Lung microvascular endothelial cell (primary cell): ENCODE measurements at places on chromosomes 4 and X. TPM values are rescaled to one million over a fixed set of nuclear protein-coding genes. Genes with fewer than 3 reads are reported as not detected.

GRCh38 chr4:100696531-100696930 is 178.7 kb upstream of the EMCN start:
- DNase-seq: peak; percentile 4

Gene XK
- total RNA-seq: not detected in 2 replicates

DNA sequence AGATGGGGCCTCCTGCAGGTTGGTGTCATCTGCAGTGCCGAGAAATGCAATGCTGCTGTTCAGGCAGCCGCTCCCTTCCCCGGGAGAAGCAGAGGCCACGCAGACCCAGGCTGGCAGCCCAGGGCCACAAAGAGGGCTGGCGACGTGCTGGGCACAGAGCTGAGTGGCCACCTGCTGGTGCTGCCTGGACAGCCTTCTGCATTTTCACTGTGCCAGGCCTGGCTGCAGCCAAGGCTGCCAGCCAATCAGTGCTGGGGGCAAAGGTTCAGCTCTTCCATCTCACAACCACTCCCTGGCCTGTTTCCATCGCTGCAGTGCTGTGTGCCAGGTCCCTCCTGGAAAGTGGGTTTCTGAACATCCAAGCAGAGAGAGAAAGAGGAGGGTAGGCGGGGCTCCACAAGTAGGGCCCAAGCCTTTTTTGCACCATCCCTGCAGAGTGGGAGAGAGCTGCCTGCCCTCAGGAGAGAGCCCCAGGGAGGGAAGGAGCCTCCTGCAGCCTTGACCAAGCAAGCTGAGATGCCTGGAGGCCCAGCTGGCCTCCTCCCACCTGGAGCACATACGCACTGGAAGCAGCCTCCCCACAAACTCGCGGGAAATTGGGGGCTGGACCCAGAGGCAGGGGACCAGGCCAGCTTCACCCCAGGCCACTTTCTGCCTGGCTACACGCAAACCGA is 20.1 kb downstream of the ADRA2C start:
- peak; percentile 36 for DNase-seq

DNA sequence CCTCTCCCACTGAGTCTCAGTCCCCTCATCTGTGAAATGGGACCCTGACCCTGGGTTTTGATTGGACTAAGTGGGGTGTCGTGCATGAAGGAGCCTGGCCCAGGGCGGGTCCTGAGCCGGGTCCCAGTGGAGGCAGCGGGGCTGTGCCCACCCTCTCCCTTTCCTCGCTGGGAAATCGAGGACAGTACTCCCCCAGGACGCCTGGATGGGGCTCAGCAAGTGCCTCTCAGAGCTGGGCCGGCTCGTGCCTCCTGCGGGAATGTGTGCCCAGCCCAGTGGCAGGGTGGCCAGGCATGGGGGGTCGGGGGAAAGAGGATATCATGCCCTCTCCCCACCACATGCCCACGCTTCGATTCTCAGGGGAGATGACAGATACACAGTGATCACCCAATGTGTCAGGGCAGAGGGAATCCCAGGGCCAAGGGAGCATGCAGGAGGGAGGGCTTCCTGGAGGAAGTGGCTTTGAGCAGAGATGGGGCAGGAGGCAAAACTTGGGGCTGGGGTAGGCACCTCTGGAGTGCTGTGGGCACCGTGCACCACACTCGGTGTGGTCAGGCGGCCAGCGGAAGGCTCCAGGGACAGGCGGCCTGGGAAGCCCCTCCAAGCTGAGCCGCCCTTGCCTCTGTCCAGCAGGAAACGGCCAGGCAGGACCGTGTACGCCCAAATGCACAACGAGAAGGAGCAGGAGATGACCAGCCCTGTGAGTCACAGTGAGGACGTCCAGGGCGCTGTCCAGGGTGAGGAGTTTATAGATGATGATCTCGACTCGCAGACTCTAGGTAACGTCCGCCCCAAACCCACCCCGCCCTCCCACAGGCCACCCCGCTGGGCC is 203.0 kb downstream of the AFAP1 start:
- peak; percentile 17 for DNase-seq
